ENCODE measurements at places on chromosomes 6 and 20.

GRCh38 chr6:129543981-129544380 is 166.0 kb downstream of the ARHGAP18 start:
- DNase-seq = peak; percentile 10

DNA sequence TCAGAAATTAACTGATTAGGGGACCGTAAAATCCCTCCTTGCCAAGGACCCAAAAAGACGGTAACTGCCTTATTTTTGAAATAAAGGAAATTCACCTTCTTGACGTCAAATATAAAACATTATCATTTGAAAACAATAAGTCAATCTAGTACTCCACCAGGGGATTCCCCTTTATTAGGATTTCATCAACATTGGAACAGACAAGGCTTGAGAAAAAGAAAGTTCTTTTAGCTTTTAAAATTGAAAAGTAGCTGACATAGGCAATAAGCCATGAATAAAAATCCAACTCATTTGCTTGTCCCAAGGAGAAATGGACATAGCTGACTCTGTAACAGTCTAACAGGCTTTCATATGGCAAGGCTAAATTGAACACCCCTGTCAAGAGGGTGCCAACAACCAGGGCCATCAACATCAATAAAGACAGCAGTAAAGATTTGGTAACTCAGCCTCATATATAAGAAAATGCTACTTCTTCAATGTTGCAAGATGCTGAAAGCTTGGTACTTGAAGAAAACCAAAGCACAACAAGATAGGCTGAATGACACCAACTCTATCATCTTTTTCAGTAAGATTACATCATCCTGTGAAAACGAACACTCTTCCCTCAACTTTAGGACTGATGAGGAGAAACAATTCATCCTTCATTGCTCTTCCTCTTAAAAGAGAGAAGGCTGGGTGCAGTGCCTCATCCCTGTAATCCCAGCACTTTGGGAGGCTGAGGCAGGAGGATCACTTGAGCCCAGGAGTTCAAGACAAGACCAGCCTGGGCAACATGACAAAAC is 121.0 kb upstream of the PRDM1 start:
- DNase-seq = no peak

- DNase-seq = peak; percentile 1
Measured at GRCh38 chr6:128168244-128168643, 267.4 kb upstream of the THEMIS start.

- peak; percentile 72 for DNase-seq
Measured at GRCh38 chr20:10673176-10673841, 490 bp downstream of the JAG1 start.
